ENCODE measurements at places on chromosomes 7 and 10. TPM values are rescaled to one million over a fixed set of nuclear protein-coding genes. Genes with fewer than 3 reads are reported as not detected.
A peak's percentile ranks its signal among the peaks of the same experiment; 100 is the strongest.

The CAV2 gene
- total RNA-seq: 301 TPM

The EPHA1 gene
- total RNA-seq: 11.0 TPM

The OR13A1 gene
- total RNA-seq: not detected

The CCDC172 gene
- not detected for total RNA-seq

The CPA4 gene
- 0.34 TPM for total RNA-seq

GRCh38 chr7:22979861-22980260, 34.1 kb downstream of the HYCC1 start:
- DNase-seq: no peak

- peak; percentile 42 for DNase-seq
Observed at GRCh38 chr7:129853661-129854268, 99.0 kb downstream of the UBE2H start.

GRCh38 chr7:83610649-83611304, 38.2 kb downstream of the SEMA3E start:
- DNase-seq: no peak

DNA sequence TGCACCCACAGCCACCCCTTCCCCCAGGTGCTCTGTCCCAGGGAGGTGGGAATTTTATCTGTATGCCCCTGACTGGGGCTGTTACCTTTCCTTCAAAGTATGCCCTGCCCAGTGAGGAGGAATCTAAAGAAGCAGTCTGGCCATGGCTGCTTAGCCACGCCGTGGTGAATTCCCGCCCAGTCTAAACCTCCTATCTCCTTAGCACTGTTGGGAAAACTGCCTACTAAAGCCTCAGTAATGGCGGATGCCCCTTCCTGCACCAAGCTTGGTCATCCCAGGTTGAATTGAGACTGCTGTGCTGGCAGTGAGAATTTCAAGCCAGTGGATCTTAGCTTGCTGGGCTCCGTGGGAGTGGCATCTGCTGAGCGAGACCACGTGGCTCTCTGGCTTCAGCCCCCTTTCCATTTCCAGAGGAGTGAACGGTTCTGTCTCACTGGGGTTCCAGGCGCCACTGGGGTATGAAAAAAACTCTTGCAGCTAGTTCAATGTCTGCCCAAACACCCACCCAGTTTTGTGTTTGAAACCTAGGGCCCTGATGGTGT, 87.2 kb downstream of the ABCC2 start:
- no peak for DNase-seq

DNA sequence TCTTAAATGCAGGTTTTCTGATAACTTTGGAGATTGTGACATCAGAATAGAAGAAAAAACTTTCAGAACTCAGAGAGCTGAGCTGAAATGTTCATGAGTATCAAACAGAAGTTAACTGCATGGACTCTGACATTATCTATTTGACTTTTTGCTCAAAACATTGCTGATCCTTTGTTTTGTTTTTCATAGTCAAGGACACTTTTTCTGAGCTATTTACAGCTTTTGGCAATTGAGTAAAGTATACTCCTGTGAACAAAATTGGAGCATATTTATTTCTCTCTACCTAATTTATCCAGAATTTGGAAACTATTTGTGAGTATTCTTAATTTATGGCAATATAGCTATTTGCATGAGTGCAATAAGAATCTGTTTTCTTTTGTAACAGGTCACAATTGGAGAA, 11.1 kb downstream of the KCP start:
- DNase-seq: no peak

DNA sequence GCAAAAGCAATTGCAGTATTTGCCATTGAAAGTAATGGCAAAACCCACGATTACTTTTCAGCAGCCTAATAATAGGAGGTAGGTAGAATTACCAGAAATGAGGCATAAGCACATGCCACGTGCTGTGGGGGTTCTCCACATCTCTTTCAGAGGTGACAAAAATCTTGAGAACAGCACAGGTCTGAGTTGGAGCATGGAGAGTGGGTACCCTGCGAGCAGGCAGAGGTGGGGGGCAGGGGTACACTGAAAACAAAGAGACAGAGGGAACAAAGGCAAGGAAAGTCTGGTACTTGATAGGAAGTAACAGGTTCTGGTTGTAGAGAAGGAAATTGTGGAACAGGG, 75.9 kb downstream of the FAM107B start:
- no peak for DNase-seq

DNA sequence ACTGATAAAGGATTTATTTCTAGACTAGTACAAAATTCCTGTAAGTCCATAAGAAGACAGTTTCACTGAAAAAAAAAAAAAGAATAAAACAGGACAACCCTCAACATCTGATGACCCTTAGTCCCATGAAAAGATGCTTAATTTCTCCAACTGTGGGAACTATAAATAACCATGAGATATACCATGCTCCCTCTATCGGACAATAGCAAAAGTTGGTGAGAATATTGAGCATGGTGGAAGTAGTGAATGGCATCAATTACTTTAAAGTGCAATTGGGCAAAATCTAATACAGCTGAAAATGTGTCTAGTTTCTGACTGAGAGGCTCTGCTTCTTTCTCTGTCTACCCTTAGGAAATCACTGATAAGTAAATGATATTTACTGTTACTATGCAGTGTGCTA, 348.8 kb downstream of the SUGCT start:
- DNase-seq: no peak

DNA sequence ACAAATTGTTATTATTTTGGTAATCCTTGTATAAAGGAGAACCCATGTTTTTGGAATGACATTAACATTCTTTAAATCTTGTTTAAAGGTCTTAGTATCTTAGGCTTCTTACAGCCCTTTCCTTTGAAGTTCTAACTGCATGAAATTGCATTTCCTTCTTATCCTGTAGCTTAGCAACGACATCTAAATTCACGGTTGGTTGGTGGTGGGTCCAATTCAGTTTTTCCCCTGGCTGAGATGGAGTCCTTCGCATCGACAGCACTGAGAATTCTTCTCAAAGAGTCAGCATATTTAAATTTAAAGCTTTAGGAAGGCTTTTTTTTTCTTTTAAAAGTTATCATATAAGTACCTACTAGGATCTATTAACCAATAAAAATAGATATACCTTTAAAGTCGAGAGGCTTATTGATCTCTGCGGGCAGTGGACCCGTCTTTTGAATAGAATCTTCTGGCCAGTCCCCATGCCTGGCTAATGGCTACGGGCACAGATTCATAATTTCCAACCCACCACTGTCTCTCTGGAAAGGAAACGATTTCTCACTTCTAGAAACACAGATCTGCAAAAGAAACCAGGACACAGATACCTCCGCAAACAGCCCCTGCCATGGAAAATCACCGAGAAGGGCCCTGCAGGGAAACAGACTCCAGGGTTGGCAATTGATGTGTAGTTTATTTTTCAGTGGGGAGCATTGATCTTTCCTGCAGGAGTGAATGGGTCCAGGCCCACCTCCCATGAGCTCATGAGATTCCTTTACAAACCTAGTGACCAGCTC, 63.4 kb downstream of the RAMP3 start:
- no peak for DNase-seq

GRCh38 chr7:36690514-36691187, 33.6 kb downstream of the AOAH start:
- no peak for DNase-seq

DNA sequence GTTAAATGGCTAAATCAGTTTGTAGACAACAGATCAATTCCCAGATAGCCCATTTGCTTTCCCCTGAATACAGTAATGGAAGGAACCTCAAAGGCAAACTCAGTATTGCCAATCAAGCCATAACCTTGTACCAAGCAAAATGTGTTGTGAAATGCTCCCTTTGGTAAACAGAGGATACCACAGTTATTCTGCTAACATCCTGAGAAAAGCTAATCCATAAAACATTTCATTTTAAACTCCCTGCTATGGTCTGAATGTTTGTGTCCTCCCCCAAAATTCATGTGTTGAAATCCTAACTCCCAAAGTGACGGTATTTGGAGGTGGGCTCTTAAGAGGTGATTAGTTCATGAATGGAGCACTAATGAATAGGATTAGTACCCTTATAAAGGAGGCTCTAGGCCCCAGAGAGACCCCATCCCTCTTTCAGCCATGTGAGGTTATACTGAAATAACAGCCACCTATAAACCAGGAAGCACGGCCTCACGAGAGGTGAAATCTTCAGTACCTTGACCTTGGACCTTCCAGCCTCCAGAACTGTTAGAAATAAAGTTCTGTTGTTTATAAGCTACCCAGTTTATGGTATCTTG, 89.3 kb upstream of the RNF148 start:
- no peak for DNase-seq

GRCh38 chr10:53135213-53135896, 362.8 kb upstream of the MBL2 start:
- DNase-seq: no peak

GRCh38 chr10:75836064-75836463, 404.6 kb downstream of the LRMDA start:
- no peak for DNase-seq

GRCh38 chr7:33262476-33262875, 133.1 kb downstream of the BBS9 start:
- DNase-seq: no peak

DNA sequence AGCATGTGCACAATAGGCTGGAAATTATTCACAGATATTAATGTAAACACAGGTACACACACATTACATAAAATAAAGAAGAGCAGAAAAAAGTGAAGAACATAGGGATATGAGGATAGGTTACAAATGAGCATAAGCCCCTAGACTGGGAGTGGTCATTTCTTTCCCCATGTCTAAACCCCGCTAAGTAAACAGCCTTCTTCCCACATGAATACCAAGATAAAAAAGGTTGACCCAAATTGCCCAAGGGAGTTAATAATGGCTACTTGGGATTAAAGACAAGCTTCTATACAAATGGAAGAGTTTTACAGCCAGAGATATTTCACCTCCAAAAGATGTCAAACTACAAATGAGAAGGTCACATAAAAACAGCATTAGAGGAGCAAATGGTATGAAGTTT, 527.1 kb upstream of the CELF2 start:
- no peak for DNase-seq

GRCh38 chr10:79238158-79238520, 109.1 kb upstream of the PPIF start:
- no peak for DNase-seq

- no peak for DNase-seq
Observed at GRCh38 chr10:19756919-19757318, 59.3 kb upstream of the PLXDC2 start.

DNA sequence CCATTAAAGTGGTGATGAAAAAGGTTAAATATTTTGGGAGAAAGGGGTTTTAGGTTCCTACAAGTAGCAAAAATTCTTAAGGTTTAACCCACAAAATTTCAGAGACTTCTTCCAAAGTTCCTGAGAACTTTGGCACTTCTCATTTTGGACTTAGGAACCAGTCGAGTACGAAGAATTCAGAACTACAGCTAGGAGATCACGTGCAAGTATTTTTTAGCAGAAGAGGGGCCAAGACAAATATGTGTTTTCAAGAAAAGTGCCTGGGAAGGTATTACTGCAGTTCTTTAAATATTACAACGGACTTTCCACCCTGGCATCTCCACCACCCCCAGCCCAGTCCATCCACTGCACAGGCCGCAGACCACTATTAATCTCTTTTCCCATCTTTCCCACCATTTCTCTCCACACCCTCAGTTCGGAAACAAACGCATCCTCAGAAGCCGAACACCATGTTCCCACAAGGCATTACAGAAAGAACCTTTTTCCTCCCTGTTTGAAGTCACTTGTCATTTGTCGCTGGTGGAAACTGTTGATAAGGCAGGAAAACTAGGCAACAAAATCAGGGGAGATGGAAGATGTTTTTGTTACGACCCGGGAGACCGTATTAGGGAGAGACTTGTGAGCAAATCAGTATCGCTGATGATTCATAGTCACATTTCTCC, 7.1 kb downstream of the INHBA start:
- DNase-seq: no peak
